GM04504 (cell line): ENCODE measurements at places on chromosomes 16 and 17.

DNA sequence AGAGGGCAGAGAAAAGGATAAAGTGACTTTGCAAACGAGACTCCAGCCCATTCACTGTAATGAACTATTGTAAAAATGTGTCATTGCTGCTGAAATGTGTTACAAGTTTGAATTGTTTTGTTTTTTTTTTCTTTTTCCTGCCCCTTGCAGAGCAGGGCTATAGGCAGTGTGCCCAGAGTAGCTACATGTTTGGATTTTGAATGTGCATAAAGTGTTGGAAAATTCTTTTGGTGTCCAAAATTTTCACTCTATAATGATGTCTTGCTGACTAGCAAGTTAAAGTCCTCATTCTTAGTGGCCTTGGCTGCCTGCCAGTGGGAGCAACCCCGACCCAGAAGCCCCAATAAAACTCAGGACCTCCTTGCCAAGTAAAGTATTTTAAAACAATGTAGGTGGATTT lies 66.5 kb downstream of the IGF2BP1 start:
- DNase-seq: no peak

DNA sequence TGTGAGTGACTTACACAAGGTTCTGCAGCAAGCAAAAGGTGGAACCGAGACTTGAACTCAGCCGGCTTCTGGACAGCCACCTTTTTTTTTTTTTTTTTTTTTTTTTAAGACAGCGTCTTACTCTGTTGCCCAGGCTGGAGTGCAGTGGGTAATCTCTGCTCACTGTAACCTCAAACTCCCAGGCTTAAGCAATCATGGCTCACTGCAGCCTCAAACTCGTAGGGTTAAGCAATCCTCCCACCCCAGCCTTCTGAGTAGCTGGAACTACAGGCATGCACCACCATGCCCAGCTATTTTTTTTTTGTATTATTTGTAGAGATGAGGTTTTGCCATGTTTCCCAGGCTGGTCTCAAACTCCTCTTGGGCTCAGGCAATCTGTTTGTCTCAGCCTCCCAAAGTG lies 55.2 kb upstream of the GOT2 start:
- no peak for DNase-seq

DNA sequence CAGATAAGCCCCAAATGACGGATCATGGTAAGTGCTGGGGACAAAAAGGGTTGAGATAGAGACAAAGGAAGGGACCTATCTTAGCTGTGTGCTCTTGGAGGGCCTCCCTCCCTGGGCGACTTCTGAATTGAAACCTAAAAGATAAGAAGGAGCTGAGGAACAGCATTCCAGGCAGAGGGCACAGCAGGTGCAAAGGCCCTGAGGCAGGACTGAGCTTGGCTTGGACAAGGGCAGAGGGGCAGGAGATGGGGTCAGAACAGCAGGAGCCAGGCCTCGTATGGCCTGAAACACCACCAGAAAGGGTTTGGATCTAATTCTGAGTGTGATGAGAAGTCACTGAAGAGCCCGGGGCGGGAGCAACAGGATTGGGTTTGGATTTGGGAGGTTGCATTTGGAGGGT lies 75.4 kb downstream of the RTN4RL1 start:
- DNase-seq: no peak

DNA sequence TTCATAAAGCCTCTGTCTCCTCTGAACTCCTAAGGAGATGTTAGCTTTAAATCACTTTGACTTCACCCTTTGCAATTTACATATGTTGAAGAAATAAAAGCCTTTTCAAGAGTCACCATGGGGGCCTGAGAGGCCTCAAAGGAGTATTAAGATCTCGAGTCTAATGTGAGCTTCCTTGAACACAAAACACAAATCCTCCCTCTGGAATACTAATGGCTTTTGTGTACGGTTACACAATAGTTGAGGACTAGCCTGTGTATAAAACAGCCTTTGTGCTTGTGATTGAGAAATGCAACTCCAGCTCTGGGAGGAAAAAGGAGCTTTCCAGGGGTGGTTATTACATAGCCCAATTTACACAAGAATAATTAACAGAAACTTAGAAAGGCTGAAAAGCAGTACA lies 1140.2 kb downstream of the CDH11 start:
- DNase-seq: no peak

GRCh38 chr17:47223007-47223406 lies 13.9 kb downstream of the MYL4 start:
- DNase-seq: no peak

GRCh38 chr16:79062821-79063220 lies 537.7 kb downstream of the MAF start:
- DNase-seq: no peak

- DNase-seq: no peak
These were observed 59.1 kb downstream of the PRMT7 start for GRCh38 chr16:68369697-68370580.

DNA sequence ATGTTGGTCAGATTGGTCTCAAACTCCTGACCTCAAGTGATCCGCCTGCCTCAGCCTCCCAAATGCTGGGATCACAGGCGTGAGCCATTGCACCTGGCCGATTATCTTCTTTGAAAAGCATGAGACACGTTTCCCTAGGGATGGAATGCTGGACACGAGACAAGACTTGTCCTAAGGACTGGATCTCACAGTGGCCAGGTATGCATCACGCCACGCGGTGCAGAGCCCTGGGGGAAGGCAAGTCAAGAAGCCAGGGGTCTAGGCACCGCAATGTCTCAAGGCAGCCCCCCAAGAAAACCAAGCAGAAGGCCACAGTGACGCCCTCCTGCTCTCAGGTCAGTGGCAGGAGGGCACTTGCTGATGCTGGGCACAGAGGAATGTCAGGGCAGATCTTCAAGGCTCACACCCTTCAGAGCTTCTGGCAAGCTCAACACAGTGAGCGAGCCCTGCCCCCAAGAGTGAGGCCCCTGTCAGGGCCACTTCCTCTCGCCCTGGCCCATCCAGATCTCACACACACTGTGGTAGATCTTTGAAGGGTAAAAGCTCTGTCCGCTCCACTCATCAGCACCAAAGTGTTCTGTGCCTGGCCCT lies 134.7 kb downstream of the ZNF778 start:
- no peak for DNase-seq

DNA sequence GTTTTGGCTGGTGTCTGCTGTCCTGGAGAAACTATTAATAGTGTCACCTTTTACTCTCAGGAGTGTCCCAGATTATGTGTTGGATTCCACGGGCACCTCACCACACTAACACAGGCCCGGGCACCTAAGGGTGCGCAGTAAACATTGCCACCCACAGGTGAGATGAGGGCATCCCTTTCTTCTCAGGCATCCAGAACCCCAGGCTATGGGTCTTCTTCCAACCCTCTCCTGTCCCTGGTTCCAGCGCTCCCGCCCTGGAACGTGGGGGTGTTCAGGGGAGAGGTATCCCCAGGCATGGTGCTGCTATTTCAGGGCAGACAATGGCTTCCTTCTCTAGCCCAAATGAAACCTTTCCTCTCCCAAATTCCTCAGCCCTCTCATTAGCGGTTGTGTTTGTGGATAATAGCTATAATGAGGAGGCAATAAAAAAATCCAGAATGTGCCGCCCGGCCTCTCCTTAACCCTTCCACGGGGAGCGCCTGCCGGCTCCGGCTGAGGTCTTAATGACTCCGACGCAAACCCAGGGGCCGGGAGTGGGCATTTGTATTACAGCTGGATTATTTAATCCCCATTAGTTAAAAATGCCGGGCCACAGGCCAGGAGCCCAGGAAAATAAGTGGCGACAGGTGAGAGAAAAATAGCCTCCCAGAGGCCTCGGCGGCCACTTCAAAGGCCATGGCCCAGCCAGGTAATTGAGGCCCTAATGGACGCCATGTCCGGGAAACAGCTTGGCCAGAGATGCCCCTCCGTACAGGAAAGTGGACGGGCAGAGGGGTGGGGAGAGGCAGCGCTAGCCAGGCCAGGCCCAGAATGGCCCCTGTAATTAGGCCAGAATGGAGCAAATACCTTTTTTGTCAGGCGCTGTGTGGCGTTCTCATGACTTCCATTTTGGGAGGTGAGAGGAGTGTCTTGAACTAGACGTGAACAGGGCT lies 102.8 kb downstream of the IRX5 start:
- no peak for DNase-seq

- DNase-seq: no peak
These were observed 49.4 kb upstream of the GSE1 start for GRCh38 chr16:85563515-85564276.

- no peak for DNase-seq
These were observed 45.2 kb upstream of the KPNB1 start for GRCh38 chr17:47604598-47604927.

DNA sequence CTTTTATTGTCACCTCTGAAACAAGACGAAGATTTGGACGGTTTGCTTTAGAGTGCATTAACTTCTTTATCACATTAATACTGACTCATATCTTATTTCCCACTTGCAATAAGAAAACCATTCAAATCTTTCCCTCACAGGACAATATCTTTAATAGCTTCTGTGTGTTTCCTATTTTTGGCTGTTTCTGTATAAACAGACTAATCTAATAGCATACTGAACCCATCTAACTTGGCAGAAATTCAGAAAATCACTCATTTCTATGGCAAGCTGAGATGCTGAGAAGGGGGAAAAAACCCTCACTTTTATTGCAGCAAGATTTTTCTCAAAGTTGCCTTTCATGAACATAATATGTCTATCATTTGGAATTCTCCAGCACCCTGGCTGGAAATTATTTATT lies 524.9 kb downstream of the WWOX start:
- no peak for DNase-seq

DNA sequence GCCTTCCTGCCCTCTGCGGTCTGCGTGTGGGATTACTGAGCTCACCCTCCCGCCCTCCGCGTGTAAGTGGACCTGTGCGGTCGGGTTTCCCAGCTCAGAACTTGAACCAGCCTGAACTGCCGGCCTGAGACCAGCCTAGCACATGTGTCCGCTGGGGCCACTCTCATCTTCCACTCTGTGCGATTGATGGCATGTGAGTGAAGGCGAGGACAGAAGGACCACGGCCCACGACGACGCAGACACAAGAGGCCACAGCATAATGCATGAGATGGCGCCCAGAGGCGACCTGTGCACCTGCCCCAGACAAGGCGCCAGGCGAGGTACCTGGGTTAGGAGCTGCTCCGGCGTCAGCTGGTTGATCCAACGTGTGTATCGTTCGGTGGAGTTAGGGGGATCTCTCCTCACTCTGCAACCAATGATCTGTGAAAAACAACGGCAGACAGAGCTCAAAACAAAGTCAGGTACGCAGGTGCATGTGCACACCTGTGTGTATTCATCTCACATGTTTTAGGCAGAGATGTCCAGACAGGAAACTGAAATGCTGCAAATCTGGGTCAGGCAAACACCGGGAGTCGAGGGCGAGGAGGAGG lies 74.5 kb upstream of the METRNL start:
- DNase-seq: no peak

DNA sequence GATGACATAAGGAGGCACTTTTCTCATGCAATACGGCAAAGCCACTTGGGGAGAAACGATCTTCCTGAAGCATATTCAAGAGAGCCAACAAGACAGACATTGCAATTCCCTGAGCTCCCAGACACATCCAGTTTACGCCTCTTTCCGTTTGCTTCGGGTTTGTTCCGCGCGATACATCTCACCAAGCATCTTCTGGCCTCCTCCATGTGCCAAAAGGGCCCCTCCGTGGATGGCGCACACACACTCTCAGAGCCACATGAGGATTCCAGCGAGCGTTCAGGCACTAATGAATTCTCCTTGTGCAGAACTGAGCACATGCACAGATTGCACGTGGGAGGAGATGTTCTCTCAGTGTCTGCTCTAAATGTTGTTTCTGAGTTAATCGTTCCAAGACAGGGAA lies 146.7 kb upstream of the SHISA6 start:
- no peak for DNase-seq

- no peak for DNase-seq
These were observed 60.9 kb downstream of the PDPK1 start for GRCh38 chr16:2598723-2599122.

DNA sequence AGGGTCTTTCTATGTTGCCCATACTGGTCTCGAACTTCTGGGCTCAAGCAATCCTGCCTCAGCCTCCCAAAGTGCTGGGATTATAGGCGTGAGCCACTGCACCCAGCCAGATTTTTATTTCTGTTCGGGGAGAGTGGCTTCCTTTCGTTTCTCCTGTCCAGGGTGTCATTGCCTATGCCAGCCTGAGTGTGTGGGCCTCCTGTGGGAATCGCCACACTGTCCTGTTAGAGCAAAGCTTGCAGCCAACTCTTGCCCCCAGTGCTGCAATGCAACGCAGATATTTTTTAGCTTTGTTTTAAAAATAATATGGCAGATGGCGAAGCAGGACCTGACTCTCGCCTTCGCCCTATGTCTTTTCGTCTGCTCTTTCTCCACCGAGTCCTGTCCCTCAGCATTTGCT lies 395.0 kb downstream of the SNX29 start:
- DNase-seq: no peak

- DNase-seq: no peak
These were observed 47.3 kb downstream of the CCDC42 start for GRCh38 chr17:8697323-8697741.
